MCF 10A (cell line): ENCODE measurements at places on chromosomes 4 and X. TPM values are rescaled to one million over a fixed set of nuclear protein-coding genes. Genes with fewer than 3 reads are reported as not detected.

The CYLC1 gene
- total RNA-seq, result not detected in 2 replicates

The TGIF2LX gene
- not detected in 2 replicates for total RNA-seq

The MED14 gene
- total RNA-seq, result 35.6 and 36.4 TPM in 2 replicates

GRCh38 chr4:787561-787981, 38.4 kb downstream of the CPLX1 start:
- no peak overlapping the region for H3K4me3 ChIP-seq
- no peak overlapping the region for H3K27ac ChIP-seq
- no peaks in the 10 kb centered on the region for H3K36me3 ChIP-seq
- H3K4me1 ChIP-seq, result peaks cover under 1% of the 10 kb centered on the region

- no peaks in the 10 kb centered on the region for H3K27me3 ChIP-seq
- H3K4me3 ChIP-seq, result no peak overlapping the region
- no peak for DNase-seq
- H3K36me3 ChIP-seq, result no peaks in the 10 kb centered on the region
These were observed 29.3 kb upstream of the PAGE4 start for GRCh38 chrX:49799828-49800227.

- H3K27me3 ChIP-seq, result no peaks in the 10 kb centered on the region
- H3K36me3 ChIP-seq, result peaks cover 7% of the 10 kb centered on the region
- peak; percentile 59 for DNase-seq
- H3K4me1 ChIP-seq, result peaks cover 27% of the 10 kb centered on the region
- peak within 1 kb of the TSS; percentile 57 for H3K4me3 ChIP-seq
These were observed at the start of gene PLAC8 for GRCh38 chr4:83114576-83114975. TSS of gene PLAC8 (minus strand) at chr4:83114729. CDS start at chr4:83107921, 6,808 bp downstream.

- H3K4me3 ChIP-seq, result peak overlapping the region; percentile 94
- DNase-seq, result no peak
- peaks cover 26% of the 10 kb centered on the region for H3K4me1 ChIP-seq
- H3K27me3 ChIP-seq, result no peaks in the 10 kb centered on the region
These were observed 2.8 kb downstream of the CCNG2 start for GRCh38 chr4:77159806-77160205.

GRCh38 chr4:151195801-151196200, 81.2 kb upstream of the PRSS48 start:
- peak overlapping the region; percentile 97 for H3K27ac ChIP-seq
- no peaks in the 10 kb centered on the region for H3K36me3 ChIP-seq
- DNase-seq, result peak; percentile 44

DNA sequence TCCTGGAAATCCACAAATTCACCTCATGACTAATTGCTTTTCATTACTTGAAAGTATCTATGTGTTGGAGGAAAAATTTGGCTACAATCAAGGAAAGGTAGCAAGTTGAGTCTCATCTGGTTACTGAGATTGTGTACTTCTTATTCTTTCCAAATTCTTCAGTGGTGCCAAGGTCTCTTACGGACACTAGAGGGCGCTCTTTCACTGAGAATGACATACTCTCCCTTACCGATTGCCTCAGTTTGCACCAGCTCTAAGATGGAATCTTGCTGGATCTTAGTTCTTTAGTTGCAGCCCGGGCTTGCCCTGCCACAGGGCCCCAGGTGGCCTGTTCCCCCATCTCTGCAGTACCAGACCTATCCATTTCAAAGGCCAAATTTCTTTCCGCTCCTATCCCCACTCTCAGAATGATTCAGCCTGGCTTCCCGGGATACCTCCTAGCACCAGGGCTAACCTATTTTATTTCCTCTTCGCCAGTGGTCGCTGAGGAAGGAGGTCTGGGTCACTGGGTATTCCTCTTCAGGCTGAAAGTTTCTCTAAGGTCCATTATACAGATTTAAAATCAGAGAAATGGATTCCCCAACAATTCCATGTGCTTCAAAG, 24.6 kb upstream of the GPR50 start:
- no peak overlapping the region for H3K27ac ChIP-seq
- peaks cover 36% of the 10 kb centered on the region for H3K27me3 ChIP-seq
- H3K36me3 ChIP-seq, result no peaks in the 10 kb centered on the region
- H3K4me1 ChIP-seq, result peaks cover 5% of the 10 kb centered on the region
- peak; percentile 71 for DNase-seq
- H3K4me3 ChIP-seq, result no peak overlapping the region

- no peak overlapping the region for H3K4me3 ChIP-seq
- H3K27ac ChIP-seq, result no peak overlapping the region
- no peak for DNase-seq
- H3K4me1 ChIP-seq, result peaks cover 14% of the 10 kb centered on the region
These were observed 40.3 kb downstream of the MAML3 start for GRCh38 chr4:140113653-140114052.

GRCh38 chr4:7974425-7974824, 34.8 kb upstream of the AFAP1 start:
- H3K27ac ChIP-seq, result no peak overlapping the region
- H3K36me3 ChIP-seq, result no peaks in the 10 kb centered on the region
- H3K4me3 ChIP-seq, result no peak overlapping the region
- H3K27me3 ChIP-seq, result no peaks in the 10 kb centered on the region
- peaks cover 58% of the 10 kb centered on the region for H3K4me1 ChIP-seq

GRCh38 chr4:100106982-100107381, 83.3 kb downstream of the DDIT4L start:
- no peaks in the 10 kb centered on the region for H3K36me3 ChIP-seq
- no peak overlapping the region for H3K4me3 ChIP-seq
- no peak overlapping the region for H3K27ac ChIP-seq
- no peak for DNase-seq
- H3K27me3 ChIP-seq, result no peaks in the 10 kb centered on the region

DNA sequence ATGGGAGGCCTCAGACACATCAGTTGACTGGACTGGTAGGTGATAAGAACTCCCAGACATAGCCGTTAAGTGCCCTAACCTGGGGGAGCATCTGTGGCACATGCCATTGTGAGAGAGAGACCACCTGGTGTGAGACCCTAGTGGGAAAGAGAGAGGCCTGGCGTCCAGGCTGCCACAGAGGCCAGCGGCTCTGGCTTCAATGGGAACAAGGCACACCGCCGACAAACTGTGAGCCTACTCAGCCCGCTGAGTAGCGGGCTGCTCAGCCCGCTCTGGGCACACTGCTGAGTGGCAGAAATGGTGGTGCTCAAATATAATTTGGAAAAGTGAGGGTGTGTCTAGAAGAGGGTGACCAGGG, 34.0 kb downstream of the PHKA2 start:
- no peak for DNase-seq
- no peaks in the 10 kb centered on the region for H3K27me3 ChIP-seq
- H3K4me1 ChIP-seq, result peaks cover 5% of the 10 kb centered on the region

DNA sequence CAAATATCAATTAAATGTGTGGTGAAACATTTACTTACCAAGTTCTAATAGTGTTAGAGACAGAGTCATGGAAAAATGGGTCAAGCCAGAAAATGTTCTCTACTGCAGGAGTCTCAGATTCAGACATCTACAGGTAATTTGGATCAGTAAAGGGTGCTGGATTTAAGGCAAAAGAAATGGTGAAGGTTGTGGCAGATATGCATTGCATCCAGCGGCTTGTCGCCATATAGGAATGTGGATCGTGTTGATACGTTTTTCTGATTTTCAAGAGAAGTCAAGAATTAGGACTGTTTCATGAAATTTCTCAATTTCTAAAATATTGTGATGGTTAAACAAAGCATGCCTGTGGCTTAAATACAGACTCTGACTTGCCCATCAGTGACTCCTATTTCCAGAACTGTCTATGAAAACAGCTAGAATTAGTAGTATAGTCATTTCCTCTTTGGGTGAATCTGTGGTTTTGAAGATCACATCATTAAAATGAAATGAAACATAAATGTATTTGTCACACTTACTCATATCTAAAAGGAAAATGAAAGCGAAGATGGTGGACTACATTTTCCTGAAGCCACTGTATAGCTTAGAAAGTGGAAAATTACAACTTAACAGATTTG, 110.1 kb upstream of the VEGFC start:
- DNase-seq, result peak; percentile 60
- H3K27ac ChIP-seq, result peak overlapping the region; percentile 70
- H3K4me1 ChIP-seq, result peaks cover 5% of the 10 kb centered on the region
- peak overlapping the region; percentile 41 for H3K4me3 ChIP-seq
- H3K27me3 ChIP-seq, result no peaks in the 10 kb centered on the region
- no peaks in the 10 kb centered on the region for H3K36me3 ChIP-seq

DNA sequence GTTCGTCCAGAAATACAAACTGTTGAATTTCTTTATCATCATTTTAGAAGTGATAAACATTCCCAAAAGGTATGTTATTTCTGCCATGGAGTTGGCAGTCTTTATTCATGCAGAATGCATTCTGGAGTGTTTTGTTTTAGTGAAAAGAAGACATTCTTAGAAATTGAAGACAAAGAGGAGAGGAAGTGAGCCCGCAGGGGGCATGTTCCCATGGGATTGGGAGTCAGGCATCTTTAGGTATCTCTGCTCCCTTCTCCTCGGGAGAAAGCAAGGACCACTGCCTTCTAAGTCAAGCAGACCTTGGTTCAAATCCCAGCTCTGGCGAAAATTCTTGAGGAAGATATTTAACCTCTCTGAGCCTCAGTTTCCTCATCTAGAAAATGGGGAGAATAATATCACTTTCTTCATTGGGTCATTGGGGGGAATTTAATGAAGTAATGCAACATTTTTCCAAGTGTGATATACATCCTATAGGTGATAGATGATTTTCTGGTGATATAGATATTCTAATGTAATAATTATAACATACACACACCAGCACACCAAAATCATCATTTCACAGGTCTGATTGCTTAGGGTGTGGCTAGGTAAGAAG, 26.5 kb upstream of the CHRNA9 start:
- H3K4me1 ChIP-seq, result peaks cover 19% of the 10 kb centered on the region
- DNase-seq, result no peak
- H3K4me3 ChIP-seq, result no peak overlapping the region
- no peaks in the 10 kb centered on the region for H3K36me3 ChIP-seq

DNA sequence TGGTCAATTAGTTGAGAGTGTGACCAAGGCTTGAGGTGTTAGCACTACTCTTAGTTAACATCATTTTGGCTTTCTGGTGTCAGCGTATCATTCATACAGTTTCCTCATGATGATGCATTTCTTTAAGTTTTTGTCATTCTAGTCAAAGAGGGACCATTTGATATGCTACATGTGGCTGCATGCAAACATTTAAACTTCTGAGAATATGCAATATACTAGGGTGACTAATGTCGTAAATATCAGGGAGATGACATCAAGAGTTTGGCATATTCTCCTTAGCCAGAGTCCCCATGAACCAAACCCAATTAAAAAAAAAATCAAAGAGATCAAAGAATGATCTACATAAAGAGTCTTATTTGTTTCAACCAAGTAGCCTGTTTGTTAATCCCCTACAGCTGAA, 537.4 kb upstream of the PCDH7 start:
- H3K4me3 ChIP-seq, result no peak overlapping the region
- H3K36me3 ChIP-seq, result no peaks in the 10 kb centered on the region
- no peaks in the 10 kb centered on the region for H3K27me3 ChIP-seq
- no peak for DNase-seq

DNA sequence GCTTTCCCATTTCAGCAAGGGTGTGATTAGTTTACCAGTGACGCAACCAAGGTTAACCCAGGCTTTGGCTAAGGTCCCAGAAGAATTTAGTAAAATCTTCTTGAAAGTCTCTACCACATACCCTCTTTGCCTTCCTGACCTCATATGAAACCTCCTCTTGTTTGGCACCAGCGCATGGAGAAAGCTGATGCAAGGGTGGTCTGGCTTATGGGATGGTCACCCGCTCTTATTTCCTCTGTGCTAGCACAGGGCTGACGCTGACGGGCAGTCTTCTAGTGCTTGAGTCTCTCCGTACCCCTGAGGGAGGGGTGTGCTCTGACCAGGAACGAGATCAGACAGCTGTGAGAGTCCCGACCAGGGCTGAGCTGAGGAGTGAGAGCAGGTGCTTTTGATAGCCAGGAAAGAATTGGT, 137.6 kb downstream of the TENM3 start:
- no peaks in the 10 kb centered on the region for H3K36me3 ChIP-seq
- peaks cover 7% of the 10 kb centered on the region for H3K4me1 ChIP-seq
- H3K27ac ChIP-seq, result no peak overlapping the region
- no peak overlapping the region for H3K4me3 ChIP-seq
- no peaks in the 10 kb centered on the region for H3K27me3 ChIP-seq
- peak; percentile 26 for DNase-seq

- H3K27me3 ChIP-seq, result peaks cover 57% of the 10 kb centered on the region
- no peak overlapping the region for H3K4me3 ChIP-seq
- H3K27ac ChIP-seq, result no peak overlapping the region
These were observed 29.7 kb downstream of the TMEM164 start for GRCh38 chrX:110032534-110033147.

- H3K27me3 ChIP-seq, result peaks cover 57% of the 10 kb centered on the region
- no peaks in the 10 kb centered on the region for H3K4me1 ChIP-seq
- no peak for DNase-seq
- no peak overlapping the region for H3K4me3 ChIP-seq
- H3K27ac ChIP-seq, result no peak overlapping the region
These were observed 952.3 kb downstream of the RPA4 start for GRCh38 chrX:97835969-97836368.

DNA sequence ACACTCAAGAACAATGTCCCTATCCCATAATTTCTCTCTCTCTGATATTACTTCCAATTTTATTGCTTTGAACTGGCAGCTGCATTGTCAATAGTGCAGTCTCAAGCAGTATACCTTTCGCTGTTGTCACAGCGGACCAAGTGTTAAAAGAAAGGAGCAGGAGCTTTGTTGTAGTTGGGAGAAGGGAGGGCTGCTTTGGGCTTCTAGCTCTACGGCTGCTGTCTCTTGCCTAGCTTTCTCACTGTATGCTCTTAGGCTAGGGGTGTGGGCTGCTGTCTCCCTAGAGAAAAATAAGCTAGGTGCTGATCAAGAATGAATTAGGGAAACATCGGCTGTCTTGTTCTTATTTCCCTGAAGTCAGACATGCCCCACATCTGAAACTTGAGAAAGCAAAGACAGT, 52.5 kb downstream of the TRPC5OS start:
- H3K27me3 ChIP-seq, result peaks cover 60% of the 10 kb centered on the region
- no peak overlapping the region for H3K27ac ChIP-seq
- no peak overlapping the region for H3K4me3 ChIP-seq
- H3K4me1 ChIP-seq, result no peaks in the 10 kb centered on the region
- no peaks in the 10 kb centered on the region for H3K36me3 ChIP-seq

GRCh38 chr4:86452422-86452891, 92.6 kb upstream of the MAPK10 start:
- no peak overlapping the region for H3K4me3 ChIP-seq
- H3K27me3 ChIP-seq, result no peaks in the 10 kb centered on the region
- H3K27ac ChIP-seq, result no peak overlapping the region
- peaks cover 10% of the 10 kb centered on the region for H3K4me1 ChIP-seq

DNA sequence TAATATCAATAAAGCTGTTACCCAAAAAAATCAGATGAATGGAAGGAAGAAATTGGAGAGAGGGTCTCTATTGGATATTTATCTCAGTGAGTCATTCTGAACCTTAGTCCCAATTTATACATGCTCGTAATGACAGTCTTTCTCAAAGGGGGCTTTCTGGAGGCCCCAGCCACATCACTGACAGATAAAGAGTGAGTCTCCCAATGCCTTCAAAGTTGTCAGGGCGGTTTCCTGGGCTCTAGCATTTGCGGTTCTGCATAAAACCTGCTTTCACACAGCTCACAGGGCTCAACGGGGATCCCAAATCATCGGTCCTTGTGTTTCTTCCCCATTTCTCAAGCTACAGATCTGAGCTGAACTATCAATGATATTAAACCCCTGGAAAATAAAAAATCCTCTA, 17.3 kb downstream of the TCEANC start:
- H3K4me1 ChIP-seq, result no peaks in the 10 kb centered on the region
- no peak overlapping the region for H3K4me3 ChIP-seq
- H3K27ac ChIP-seq, result no peak overlapping the region
- peaks cover 27% of the 10 kb centered on the region for H3K27me3 ChIP-seq
- DNase-seq, result no peak
- H3K36me3 ChIP-seq, result no peaks in the 10 kb centered on the region

- DNase-seq, result no peak
- H3K36me3 ChIP-seq, result no peaks in the 10 kb centered on the region
- peaks cover 11% of the 10 kb centered on the region for H3K27me3 ChIP-seq
- H3K4me1 ChIP-seq, result no peaks in the 10 kb centered on the region
These were observed 222.0 kb downstream of the SPRY1 start for GRCh38 chr4:123618606-123619005.
